ENCODE measurements at places on chromosomes 2 and 18.

DNA sequence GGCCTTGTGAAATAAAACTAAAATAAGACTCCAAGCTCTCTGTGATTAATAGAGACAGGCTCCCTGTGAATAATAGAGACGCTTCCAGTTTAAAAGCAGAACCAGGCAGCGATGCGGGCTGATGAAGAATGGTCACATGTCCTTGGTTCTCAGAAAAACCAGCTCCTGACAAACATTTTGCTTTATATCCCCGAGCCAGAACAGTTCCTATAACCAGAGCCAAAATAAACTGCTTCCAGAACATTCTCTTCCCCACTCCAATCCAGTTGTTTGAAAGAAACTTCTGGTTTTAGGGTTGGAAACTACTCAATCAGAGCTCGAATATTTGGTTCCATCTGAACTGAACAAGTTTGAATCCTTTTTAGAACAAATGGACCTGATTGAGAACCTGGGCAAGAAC, 213.7 kb downstream of the TSN start:
- DNase-seq, result no peak

DNA sequence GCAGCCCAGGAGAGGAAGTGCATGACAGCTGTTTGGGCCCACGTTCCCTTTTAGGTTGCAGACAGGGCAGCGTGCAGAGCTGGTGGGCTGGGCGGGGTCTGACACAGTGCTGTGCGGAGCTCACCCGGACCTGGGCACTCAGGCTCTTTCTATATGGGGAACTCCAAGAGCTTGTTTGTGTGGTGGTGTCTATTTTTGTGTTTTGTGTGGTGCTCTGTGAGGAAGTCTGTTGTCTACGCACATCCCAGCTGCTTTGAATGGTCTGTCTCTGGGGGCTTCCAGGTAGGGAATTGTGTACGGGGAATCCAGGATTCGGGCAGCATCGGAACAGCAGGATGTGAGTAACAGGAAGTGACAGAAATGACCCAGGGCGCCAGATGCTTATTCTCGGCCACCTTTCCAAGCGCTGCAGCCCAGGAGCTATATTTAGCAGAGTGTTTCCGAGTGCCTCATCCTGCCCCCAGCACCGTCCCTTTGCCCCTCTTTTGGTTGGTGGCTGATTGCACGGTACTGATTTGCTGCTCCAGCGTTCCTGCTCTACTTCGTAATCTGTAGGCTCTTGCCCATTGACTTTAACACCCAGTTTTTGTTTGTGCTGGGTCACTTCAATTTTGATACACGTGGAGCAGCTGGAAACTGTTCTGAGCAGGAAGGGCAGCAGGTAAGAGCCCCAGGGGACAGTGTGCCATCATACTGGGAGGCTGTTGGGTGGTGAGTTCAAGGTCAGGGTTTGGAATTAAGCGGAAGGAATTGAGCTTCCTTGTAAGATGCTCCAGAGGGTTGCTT, 64.7 kb downstream of the DGKD start:
- no peak for DNase-seq

- DNase-seq, result no peak
These were observed 24.6 kb downstream of the PTRHD1 start for GRCh38 chr2:24768601-24769000.

- no peak for DNase-seq
These were observed 164.2 kb upstream of the FSHR start for GRCh38 chr2:49318531-49318930.

GRCh38 chr2:219664944-219665343, 37.5 kb downstream of the SLC4A3 start:
- no peak for DNase-seq

DNA sequence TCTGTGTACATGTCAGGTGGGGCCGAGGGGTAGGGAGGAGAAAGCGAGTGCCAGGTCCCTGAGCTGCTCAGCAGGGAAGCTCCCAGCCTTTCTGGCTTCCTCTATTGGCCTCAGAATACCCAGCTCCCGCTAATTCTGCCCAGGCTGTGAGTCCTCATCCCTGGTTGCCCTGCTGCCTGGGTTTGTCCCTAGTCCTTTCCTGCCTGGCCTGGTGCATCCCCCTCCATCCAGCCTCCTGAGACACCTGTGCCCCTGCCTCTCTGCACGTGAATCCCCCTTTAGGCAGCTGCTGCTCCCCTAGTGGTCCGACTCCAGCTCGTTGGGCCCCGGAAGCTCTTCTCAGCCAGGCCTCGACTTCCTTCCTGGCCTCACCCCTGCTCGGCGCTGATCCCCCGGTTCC, 54.6 kb downstream of the INHBB start:
- no peak for DNase-seq

- DNase-seq, result no peak
These were observed 40.1 kb upstream of the CAPN13 start for GRCh38 chr2:30847329-30847728.

GRCh38 chr2:173862612-173863217, 102.5 kb downstream of the SP3 start:
- no peak for DNase-seq

GRCh38 chr18:78868330-78869316, 111.0 kb upstream of the SALL3 start:
- DNase-seq, result no peak

DNA sequence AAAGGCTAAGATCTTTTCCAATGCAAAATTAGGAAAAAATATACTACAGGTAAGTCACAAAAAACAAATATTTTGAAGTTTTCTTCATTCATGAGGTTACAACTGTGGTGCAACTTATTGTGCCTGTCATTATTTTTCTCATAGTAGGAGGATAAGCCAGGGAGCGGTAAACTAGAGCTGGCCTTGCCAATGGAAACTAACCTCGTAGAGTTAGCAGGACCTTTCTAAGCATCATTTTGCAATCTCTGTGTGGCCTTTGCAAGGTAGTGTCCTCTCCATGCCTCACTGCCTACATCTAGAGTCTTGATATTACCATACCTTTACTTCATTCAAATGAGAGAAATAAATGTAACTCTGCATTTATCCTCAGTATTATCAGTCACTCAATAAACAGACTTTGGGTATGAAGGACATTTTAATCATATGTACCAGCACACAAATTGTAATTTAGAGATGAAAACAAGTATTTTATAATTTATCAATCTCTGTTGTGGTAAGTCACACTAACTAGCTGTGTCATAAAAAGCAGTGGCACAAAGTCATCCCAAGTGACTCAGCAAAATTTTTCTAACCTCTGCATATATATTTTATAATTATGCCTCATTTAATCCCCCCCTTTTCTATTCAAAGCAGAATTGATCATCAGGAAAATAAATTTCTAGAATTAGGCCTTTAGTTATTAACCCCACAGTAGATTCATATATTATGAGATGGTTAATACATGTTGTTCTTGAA, 47.0 kb downstream of the LANCL1 start:
- no peak for DNase-seq

DNA sequence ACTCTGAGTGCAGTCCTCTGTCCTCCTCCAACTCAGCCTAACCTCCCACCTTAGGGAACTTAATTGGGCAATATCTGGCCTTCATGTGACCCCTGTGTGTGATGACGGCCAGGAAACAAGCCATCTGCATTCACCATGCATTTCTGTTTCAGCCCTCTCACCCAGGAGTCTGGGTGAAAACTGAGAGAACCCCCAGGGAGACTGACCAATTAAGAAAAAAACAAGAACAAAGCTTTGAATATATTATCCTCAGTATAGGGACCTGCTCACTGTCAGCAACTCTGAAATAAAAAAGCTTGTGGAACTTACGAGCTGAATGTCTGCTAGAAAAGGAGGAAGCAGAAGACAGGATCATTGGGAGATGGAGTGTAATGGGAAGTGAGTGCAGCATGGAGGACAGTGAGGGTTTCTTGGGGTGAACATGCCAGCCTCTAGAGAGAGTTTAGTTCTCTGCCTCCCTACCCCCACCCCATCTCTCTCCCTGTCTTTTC, 9.5 kb downstream of the MAPRE2 start:
- DNase-seq, result no peak

- DNase-seq, result no peak
These were observed 147.7 kb downstream of the TSN start for GRCh38 chr2:121903037-121903689.

DNA sequence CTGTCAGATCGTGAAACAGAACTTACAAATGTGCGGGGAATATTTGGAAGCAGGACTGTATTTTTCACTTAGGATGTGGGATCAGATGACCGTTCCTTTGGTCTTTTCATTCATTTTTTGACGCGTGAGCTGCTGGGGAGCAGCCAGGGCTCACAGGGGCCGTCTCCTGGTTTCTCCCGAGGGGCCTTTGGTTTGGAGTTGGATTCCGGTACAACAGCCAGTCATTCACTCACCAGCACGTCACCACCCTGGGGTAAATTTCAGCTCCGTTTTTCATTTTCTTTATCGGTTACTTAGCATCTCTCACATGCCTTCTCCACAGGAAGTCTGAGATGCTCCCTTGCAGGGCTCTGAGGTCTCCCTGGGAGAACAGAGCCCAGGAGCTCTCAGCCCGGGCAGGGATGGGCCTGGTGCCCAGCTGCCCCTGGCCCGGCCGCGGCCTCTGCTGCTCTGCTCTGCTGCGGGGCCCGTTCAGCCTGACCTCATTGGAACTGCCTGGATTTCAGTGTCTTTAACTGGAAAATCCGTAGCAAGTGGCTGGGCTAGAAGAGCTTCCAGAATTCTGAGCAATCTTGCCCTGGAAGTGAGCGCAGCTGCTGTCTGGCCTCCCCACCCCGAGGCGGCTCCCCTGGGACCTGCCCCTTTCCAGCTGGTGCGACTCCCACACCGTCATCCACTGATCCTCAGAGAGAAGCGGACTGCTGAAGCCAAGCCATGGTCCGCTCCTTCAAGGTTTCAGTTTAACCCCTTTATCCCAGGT, 335.6 kb downstream of the EIPR1 start:
- DNase-seq, result no peak

DNA sequence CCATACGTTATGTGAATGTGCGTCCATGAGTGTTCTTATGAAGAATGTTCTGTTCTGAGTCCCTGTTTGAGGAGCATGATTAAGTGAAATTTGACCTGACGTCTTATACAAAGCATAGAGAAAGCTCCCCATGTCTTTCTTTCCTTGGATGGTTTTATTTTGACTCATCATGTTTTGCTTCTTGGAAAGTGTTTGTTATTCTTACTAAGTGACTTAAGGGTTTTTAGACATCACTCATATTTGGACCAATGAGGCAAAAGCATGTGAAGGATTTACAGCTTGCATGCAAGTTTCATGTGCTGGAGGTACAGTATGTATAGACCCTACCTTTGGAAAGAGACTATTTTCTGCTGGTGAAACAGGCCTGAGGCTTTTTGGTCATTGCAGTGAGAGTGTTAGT, 33.5 kb upstream of the ZEB2 start:
- no peak for DNase-seq

DNA sequence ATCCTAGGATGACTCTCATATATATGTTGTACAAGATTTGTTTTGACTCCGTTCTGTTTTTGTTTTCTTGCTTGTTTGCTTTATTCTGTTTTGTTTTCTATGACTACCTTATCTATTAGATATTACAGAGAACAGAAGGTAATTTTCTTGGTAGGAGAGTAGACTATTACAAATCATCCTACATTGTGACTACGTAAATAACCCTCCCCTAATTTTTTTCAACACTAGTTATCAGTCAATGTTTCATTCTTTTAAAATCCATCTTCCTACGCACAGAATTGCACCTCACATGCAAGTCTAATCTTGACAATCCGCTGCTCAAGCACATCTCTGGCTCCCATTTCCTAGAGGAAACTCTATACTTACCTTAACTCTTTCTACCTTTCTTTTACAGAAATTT, 792.3 kb upstream of the PIK3C3 start:
- DNase-seq, result no peak

GRCh38 chr2:238061315-238062202, 758 bp downstream of the SCLY start:
- DNase-seq, result no peak

- no peak for DNase-seq
These were observed 96.9 kb downstream of the HDAC4 start for GRCh38 chr2:239303711-239304532.

DNA sequence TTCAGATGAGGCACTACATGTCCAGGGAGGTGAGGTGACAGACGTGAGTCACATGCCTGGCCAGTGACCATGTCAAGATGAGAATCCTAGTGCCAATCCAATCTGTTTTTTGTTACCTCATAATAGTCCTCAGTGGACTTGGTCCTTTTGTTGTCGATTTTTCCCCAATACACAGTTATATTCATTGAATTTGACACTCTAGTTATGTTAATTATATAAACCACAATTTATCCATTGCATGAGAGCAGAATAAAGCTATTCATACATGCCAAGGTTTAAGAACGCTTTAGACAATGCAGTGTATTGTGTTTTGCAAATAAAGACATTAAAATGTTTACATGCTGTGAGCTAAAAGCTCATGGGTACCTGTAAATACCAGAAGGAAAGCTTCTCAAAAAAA, 21.6 kb upstream of the TMEFF2 start:
- DNase-seq, result no peak

DNA sequence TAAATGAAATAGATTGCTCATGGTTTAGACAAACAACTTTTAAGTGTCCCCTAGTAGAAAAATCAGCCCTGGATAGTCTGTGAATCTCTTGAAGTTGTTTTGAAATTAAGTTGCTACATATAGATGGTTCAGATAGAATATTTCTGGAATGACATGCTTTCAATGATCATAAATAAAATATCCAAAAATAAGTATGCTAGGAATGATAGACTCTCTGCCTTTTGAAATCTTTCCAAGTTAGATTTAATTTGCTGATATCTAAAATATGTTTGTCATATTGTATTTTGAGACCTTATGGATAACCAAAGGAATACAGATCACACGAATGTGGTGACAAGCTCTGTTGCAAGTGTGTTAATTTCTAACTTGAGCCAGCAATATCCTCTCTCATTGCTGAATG, 488.7 kb downstream of the THSD7B start:
- no peak for DNase-seq

GRCh38 chr2:195646424-195646823, 10.6 kb upstream of the SLC39A10 start:
- DNase-seq, result no peak

DNA sequence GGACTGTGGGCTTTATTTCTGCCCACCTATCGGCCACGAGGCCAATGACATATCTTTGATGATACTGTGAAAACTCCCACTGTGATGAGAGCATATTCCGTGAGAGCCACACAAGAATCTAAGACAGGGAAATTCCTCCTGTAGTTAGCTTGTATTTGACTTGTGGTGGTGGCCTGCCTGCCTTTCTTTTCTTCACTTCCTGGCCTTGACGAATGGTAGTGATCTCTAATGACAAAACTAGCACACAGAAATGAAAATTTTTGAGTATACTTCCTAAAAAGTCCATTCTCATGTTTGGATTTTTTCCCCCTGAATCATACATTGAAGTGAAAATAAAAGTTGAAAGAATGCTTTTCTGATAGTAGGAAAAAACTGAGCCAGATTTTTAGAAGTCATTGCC, 94.4 kb downstream of the MGAT5 start:
- DNase-seq, result no peak

Data from T1000 (cell line).